Stimulated activated CD8-positive, alpha-beta memory T cell treated with anti-CD3 and anti-CD28 coated beads, Interleukin-12 subunit alpha, Interleukin-12 subunit beta, amount 100 ng/mL, for 1 hour (primary cell): ENCODE measurements at places on chromosomes 12 and 14.
A peak's percentile ranks its signal among the peaks of the same experiment; 100 is the strongest.

- DNase-seq, result no peak
Observed at GRCh38 chr12:52649066-52649465, 2.9 kb downstream of the KRT2 start.

DNA sequence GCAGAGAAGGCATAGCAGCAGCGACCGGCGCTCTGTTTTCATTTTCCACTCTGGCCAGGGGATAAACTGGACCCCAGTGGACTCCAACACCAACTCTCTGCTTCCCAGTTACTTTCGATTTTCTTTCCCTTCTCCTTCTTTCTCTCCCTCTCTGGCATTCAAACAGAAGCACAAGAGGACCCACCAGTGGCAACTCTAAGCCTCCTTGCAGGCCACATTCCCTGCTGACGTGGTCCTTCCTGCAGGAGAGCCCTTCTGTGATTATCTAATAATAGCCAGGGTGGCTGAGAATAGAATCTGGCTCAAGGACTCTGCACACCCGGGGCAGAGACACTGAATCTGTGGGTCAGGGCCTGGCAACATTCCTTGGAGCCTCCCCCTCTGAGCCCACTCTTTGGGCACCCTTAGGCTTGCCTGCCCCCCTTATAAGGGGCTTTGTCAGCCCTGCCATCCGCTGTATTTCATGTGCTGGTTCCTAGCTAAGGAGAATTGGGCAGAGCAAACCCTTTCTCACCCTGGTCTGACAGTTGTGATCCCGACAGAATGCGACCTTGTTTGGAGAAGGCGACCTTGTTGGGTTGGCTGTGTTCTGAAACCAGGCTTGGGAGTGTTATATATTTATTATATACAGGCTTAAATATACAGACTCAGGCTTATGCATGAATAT is 8.2 kb upstream of the HOXC6 start:
- DNase-seq, result no peak

DNA sequence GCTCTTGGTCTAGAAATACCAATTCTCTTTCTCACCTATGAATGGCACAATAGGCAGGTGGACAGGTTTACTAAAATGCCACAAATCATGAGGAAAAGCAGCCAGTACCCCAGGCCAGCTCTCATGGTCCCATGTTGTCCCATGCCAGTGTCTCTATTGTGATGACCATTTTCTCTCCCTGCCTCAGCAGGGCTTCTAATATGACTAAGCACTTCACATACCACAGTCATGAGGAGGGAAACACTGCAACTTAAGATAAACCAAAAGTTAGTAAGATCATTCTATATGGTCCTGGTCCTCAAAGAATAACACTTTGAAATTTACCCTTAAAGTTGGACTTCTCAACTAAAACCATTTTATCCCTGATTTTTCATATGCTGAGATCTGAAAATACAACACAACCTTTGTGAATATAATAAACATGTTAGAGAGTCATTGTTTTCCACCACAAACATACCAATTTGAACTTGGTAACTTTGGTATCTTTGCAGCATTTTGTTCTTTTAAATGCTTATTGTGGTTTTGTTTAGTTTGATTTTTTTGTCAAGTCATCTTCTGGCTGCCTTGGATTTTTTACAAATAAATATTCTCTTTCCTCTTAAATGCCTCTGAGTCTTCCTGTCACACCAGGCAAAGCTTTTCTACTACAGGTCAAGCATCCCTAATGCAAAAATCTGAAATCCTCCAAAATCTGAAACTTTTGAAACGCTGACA is 3.6 kb downstream of the TTC5 start:
- DNase-seq, result no peak

- DNase-seq, result no peak
Observed at GRCh38 chr14:76974365-76974764, 54.1 kb downstream of the IRF2BPL start.

- no peak for DNase-seq
Observed at GRCh38 chr12:123058481-123058880, 78.0 kb downstream of the ARL6IP4 start.

DNA sequence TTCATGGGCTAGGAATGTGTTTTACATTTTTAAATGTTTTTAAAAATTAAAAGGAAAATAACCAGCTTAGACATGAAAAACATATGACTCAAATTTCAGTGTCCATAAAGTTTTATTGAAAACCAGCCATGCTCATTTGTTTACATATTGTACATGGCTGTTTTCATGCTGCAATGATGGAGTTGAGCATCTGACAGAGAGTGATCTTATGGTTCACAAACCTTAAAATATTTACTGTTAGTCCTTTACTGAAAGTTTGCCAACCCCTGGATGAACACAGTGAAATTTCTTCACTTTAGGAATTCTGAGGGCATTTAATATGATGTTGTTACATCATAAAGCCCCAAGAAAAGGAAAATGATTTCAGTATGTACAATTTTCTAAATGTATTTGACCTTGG is 16.1 kb downstream of the RASSF9 start:
- no peak for DNase-seq

GRCh38 chr12:104877103-104877705 is 80.9 kb downstream of the SLC41A2 start:
- DNase-seq, result peak; percentile 8

DNA sequence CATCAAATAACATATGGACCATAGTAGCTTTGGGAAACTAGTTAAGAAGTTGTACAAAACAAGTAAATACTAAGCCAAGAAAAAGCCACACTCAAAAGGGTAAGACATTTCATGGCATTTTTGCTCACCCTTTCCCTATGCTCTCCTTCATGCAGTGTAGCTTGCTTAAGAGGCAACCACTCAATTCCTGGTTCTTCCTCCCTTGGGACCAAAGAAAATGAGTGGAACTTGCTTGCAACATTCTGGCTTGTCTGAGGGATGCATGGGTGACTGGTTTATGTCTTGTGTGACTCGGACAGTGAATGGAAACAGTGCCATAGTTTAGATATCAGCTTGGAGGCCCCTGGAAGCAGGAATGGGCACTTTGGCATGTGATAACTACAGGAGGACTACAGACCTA is 252.0 kb upstream of the ARID2 start:
- no peak for DNase-seq

GRCh38 chr14:93788543-93789227 is 400 bp upstream of the PRIMA1 start:
- no peak for DNase-seq

- no peak for DNase-seq
Observed at GRCh38 chr12:59940631-59941342, 345.0 kb downstream of the SLC16A7 start.
